Fibroblast of the aortic adventitia (primary cell): ENCODE measurements at places on chromosomes 4 and X.
A peak's percentile ranks its signal among the peaks of the same experiment; 100 is the strongest.

DNA sequence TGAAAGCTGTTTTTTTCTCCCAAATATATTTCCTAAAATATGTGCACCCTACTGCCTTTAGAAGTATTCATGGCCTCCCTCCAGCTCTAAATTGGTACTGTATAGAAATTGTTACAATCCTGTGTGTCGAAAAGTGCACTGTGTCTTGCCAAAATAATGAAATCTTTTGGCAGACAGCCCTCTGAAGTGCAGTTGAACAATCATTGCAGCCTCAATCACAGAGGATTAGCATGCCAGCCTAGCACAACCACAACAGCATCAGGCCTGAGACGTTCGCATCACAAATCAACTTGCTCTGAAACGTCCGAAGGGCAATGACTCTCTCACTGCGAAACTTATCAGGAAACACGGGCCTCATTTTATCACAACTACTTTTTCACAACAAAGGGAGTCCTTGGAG is 99.0 kb downstream of the ANOS1 start:
- no peak for DNase-seq

DNA sequence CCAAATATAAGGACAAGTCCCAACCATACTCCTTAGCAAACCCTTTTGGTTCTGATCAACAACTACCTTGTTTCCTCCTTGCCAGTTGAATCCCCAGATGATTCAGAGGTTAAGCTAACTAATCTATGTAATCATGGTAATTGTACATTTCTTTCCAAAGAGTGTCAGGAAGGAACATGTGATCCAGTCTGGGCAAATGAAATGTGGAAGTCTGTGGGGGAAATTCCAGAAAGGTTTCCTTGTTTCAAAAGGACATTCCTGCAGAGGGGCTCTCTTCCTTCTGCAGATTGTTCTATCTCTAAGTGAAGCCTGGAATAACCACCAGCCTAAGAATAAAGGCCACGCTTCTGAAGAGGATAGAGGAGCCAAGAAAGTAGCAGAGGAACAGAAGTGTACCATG is 7.0 kb downstream of the PRSS12 start:
- DNase-seq: peak; percentile 22

DNA sequence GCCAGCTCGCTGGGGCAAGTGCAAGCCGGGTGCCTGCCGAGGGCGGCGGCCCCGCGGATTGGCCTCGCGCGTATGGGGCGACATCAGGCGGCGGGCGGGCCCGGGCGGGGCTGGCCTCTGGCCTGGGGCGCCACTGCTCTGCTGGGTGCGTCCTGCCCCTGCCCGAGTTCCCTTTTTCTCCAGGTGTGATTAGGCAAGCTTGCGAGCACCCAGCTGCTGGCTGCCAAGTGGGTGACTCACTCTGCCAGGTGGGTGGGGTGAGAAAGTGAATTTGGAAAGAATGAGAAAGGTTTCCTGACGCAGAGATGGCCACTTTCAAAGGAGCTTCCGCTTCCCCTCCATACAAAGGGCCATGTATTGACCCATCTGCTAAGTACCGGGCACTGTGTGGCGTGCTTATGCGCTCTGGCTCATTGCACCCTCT is 32.5 kb downstream of the FGFBP1 start:
- no peak for DNase-seq

DNA sequence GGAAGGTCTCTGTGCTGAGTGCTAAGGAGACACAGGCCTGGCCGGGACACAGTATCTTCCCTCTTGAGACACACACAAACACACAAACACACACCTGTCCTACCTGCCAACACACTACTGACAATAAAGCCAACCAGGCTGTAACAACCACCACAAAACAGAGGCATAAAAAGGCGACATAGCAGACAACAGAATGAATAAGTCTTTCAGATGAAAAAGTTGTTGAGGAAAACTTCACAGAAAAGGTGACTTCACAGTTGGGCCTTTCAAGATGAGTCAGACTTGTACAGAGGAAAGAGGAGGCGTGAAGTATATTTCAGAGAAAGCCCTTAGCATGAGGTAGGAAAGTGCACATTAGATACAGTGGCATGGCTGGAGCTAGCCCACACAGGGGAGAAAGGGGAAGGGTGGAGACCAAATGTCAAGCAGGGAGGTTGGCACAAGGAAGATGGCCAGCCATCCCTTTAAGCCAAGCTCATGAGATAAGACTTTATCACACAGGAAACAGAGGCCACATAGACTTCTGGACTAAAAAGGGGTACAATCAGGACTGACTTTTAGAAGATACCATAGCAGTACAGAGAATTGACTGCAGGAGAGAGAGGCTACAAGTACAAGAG is 54.0 kb downstream of the SLC9A7 start:
- peak; percentile 31 for DNase-seq

GRCh38 chr4:173073939-173074500 is 94.6 kb upstream of the GALNT7 start:
- DNase-seq: no peak

GRCh38 chr4:2075987-2076907 is 17.1 kb downstream of the NAT8L start:
- no peak for DNase-seq

- DNase-seq: peak; percentile 27
Measured at GRCh38 chr4:98566361-98567008, 91.9 kb downstream of the TSPAN5 start.

DNA sequence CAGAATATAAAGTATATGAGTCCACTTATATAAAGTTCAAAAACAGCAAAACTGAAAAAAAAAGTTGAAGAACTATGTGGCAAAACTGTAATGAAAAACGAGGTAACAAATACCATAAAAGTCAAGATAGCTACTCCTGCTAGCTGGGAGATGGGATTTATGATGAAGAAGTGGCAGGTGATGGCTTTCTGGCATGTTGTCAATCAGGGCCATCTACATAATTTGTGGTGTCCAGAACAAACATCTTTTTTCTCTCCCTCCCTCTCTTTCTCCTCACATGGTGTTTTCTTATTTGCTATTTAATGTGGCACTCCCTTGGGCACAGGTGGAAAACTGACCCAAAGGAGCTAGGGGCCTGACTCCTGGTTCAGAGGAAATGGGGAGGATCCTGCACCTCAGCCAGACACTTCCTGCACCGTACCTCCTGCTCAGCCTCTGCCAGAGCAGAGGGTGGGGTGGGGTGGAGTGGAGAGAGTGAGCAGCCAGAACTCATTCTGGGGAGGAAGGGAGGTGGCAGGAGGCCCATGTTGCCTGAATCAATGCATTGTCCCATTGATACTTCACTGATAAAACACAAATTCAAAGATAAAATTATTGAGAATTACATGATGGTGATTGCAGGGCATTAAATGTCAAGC is 5.3 kb upstream of the SAP30 start:
- no peak for DNase-seq

GRCh38 chr4:23986270-23986669 is 96.4 kb upstream of the PPARGC1A start:
- DNase-seq: no peak

DNA sequence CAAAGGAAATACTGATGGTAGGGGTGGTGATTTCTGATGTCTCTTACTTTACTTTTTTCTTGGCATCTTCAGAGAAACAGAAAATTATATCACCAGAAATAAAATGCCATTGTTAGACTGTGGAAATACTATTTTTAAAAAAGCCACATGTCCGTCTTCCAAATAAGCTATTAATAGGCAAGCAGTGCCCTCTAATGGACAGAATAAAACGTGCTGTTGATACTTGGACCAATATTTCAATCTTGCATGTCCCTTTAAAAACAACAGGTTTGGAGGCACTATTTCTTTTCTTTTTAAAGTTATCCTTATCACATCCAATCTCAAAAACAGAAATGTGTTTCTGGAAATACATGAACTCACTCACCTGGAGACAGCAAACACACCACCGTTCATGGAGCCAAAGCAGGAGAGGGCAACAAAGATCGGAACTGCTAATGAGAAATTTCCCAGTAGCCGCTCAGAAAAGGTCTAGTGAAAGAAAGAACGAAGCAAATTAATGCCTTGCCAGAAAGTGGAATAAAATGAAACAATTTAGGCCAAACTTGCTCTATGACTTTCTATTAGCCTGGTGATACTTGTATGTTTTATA is 59.2 kb downstream of the SLC7A11 start:
- DNase-seq: peak; percentile 85

- peak; percentile 65 for DNase-seq
Measured at GRCh38 chrX:69093960-69094871, 71.0 kb downstream of the PJA1 start.

DNA sequence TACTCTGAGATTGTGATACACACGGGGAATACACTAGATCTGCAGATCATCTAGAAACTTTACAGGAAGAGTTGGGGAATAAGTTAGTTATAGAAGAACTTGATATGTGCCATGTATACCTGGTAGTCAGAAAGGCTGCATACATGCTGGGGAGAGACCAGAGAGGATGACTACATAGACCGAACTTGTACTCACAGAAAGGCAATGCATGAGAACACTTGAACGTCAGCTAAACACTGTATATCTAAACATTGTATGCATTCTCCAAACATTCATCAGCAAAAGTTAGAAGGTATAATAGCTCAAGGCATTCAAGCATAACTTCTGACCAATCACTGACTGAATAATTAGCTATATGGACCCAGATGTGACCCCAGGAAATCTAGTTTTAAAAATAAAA is 78.0 kb upstream of the PDHA2 start:
- no peak for DNase-seq

DNA sequence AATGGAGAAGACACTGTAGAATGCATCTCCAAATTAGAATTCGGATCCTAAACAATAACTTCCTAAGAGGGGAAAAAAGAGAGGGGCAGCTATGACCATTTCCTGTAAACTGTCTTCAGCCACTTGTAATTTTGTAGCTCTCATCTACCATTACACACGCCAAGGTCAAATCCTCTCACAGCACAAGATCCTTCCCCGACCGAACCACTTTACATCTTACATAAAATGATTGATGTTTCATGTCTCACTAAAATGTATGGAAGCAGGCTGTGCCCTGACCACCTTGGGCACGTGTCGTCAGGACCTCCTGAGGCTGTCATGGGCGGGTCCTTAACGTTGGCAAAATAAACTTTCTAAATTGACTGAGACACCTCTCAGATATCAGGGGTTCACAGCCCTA is 24.1 kb upstream of the PBDC1 start:
- DNase-seq: peak; percentile 49

GRCh38 chr4:94208266-94208665 is 601 bp downstream of the SMARCAD1 start:
- no peak for DNase-seq

DNA sequence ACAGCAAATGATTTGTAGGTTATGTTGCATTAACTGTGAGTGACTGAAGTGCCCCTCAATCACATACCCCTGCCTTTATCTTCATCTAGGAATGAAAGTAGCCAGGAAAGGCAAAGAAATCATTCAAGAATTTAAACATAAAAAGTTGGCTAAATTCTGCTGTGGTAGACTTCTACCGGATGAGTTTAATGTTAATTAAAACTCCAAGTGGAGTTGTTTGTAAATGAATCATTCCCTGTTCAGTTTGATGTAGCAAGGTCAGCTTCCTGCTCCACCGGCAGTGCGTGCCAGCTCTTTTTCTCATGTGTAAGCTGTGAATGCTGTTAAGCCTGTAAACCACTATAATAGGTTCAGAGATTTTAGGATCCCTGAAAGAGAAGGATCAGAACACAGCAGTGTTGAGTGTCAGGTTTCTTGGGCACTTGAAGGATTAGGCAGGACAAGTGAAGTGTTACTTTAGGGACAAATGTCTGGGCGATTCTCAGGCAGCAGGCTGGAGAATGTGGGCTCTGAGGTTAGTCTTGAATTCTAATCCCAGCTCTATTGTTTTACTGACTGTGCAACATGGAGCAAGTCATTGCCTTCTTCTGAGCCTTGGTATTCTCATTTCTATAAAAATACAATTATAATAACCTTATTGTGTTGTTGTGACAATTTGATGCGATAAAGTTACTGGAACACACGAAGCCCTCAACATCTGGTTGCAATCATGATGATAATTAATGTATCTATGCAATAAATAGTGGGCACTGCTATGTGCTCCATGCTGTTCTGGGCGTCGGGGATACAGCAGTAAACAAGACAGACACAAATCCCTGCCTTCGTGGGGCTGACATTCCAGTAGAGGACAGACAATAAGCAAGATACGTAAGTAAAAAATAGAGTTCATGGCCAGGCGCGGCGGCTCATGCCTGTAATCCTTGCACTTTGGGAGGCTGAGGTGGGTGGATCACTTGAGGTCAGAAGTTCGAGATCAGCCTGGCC is 112.0 kb downstream of the SHROOM3 start:
- DNase-seq: peak; percentile 79

DNA sequence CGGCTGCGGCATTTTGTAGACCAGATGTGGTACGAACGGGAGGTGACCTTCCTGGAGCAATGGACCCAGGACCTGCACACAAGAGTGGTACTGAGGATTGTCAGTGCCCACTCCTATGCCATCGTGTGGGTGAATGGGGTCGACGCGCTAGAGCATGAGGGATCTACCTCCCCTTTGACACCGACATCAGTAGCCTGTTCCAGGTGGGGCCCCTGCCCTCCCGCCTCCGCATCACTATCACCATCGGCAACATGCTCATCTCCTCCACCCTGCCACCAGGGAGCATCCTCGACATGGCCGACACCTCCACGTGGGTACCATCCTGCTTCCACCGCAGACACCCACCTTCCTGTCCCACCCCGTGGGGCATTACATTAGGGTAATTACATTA is 46.2 kb downstream of the SMARCA5 start:
- DNase-seq: no peak

GRCh38 chr4:45663003-45663402 is 460.9 kb downstream of the GABRG1 start:
- peak; percentile 13 for DNase-seq

DNA sequence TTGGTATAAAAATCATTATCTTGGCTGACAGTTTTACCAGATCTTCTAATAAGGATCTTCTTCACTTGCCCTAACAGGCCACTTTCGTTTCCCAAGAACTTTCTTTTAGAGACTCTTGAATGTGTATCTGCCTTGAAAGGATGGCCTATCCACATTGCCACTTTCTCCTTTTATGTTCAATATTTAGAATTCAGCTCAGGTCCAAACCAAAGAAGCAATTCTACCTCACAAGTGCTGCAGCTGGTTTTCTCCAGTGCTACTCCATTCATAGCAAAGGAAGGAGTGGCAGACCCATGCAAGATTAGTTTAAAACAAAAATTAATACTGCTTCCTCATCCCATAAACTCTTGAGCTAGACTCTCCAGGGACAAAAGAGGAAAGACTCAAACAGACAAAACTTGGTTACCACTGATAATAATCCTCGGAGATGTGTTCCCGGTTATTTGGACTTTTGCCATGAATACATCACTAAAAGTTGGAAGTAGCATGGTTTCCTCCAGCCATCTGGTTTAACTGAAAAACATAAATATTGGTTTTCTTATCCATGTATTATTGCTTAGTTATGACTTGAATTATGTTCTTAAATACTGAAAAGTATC is 401.8 kb downstream of the PABPC4L start:
- peak; percentile 8 for DNase-seq

GRCh38 chr4:93030670-93031069 is 726.9 kb downstream of the GRID2 start:
- no peak for DNase-seq

- no peak for DNase-seq
Measured at GRCh38 chr4:850323-850945, 24.5 kb upstream of the CPLX1 start.

GRCh38 chr4:145014365-145014764 is 83.6 kb downstream of the ANAPC10 start:
- no peak for DNase-seq
